ENCODE measurements at places on chromosomes 5 and 9.

- no peak for DNase-seq
These were observed 6.5 kb downstream of the FAM240B start for GRCh38 chr9:38713426-38713825.

DNA sequence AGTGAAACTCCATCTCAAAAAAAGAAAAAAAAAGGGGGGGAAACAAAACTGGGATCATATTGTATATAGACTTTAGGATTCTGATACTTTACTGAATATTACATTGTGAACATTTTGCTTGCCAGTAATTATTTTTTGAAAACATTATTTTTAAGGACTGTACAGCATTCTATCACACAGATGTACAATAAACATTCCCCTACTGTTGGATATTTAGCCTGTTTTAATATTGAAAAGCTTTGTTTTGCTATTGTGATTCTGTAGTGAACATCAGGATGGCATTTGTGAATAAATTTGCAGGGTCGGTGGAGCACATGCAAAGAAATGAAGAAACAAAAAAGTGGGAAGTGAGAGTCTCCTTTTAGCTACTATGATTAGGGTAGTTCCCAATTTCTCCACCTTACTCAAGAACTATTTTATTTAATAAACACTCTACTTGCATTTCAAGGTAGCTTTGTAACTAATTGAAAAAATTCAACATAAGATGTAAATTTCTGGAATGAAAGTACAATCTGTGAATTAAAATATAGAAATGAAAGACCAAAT lies 18.7 kb downstream of the RASGRF2 start:
- DNase-seq, result no peak

- no peak for DNase-seq
These were observed 34.8 kb upstream of the IFNK start for GRCh38 chr9:27489087-27489876.

- DNase-seq, result no peak
These were observed 142.4 kb downstream of the ELAVL2 start for GRCh38 chr9:23683611-23684061.

DNA sequence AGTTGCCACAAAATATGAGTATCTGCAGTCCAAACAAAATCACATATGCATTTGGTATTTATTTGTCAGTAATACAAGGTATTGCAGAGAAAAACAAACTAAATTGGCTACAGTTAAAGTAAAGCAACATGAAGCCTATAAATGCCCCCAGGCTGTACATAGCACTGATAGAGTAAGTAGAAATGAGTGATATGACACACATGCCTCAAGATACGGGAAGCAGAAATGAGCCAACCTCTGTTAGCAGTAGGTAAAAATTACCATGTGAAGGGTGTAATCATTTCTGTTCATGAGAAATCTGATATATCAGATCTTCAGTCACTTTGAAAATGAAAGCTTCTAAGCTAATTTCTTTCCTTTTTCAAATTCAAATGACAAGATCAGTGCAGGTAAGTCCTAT lies 131.1 kb downstream of the CHSY3 start:
- DNase-seq, result no peak

DNA sequence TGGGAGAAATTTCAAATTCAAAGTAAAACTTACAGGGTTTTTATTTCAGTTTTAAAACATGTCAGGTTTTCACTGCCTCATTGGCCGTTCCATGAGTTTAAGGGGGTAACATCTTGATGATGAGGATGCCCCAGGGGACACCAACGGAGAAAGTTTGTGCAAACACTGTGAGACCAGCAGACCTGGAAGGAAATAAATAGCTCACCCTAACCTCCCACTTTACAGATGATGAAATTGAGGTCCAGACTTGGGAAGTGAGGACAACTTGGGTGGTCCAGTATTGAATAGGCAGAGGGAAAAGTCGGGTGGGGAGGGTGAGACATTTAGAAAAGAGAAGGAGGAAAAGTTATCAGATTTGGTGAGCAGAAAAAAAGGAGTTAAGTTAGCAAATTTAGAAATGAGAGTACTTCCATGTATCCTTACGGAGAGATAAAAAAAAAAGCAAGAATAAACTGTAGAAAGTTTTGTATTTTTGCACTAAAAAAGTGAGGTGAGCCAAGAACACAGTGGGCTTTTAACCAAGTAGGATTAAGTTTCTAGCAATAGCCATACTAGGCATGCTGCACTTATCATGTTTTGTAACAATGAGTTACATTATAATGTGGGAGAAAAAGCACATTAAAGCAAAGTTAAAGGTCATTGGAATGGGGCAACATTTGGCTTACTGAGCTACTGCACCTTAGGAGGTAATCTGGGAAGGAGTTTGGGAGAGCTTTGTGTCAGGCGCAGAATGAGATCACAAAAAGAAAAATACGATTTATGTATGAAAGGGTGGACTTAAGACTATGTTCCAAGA lies 125.1 kb downstream of the GAS1 start:
- no peak for DNase-seq

GRCh38 chr5:96610747-96611146 lies 51.4 kb upstream of the CAST start:
- no peak for DNase-seq

- no peak for DNase-seq
These were observed 17.3 kb downstream of the CSF1R start for GRCh38 chr5:150068961-150069645.

DNA sequence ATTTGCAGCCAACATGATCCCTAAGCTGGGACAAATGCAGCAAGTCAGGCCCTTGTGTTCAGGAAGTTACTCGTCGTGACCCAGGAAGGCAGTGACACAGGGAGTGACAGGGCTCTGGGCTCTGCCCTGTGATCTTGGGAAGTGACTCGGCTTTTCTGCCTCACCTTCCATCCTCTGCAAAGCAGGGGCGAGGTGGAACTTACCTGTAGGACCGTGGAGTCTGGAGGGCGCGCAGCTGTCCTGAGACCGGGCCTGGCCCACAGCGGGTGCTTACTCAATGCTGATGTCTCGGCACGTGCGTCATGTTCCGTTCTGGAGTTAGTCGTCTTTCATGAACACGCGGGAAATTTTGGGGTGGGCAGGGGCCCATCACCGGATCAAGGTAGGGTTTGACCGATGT lies 22.8 kb upstream of the LPCAT1 start:
- DNase-seq, result no peak

DNA sequence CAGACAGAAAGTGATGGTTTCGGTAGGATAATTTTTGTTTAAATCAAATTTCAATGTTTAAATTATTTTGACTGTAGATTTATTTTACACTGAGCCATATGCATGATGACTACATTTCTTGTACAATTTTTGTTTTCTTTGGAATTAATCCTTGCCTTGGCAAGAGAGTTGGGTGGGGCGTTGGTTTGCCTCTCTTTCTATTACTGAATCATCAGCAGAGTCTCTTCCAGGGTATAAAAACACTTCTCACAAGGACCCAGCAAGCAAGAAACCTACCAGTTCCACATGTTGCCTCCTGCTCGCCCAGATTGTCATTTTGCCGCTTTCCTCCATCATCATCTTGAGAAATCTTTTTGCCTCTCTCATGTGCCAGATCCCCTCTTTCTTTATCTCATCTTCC lies 455.0 kb upstream of the DMAC1 start:
- DNase-seq, result no peak

DNA sequence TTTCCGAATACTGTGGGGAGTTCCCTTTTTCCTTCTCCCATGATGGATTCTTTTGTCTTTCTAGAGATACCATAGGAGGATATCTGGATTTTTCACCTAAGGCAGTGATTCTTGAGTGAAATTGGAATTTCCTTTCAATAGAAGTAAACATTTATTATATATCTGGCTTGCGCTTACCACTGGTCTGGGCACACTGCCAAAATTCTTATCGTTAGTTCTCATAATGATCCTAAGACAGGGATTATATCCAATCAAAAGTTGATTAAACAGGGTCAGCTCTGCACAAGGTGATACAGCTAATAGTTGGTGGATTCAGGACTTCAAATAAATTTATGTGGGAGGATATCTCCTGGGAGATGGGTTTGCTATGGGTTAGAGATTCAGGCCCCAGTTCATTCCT lies 9.6 kb downstream of the TLE4 start:
- DNase-seq, result no peak

DNA sequence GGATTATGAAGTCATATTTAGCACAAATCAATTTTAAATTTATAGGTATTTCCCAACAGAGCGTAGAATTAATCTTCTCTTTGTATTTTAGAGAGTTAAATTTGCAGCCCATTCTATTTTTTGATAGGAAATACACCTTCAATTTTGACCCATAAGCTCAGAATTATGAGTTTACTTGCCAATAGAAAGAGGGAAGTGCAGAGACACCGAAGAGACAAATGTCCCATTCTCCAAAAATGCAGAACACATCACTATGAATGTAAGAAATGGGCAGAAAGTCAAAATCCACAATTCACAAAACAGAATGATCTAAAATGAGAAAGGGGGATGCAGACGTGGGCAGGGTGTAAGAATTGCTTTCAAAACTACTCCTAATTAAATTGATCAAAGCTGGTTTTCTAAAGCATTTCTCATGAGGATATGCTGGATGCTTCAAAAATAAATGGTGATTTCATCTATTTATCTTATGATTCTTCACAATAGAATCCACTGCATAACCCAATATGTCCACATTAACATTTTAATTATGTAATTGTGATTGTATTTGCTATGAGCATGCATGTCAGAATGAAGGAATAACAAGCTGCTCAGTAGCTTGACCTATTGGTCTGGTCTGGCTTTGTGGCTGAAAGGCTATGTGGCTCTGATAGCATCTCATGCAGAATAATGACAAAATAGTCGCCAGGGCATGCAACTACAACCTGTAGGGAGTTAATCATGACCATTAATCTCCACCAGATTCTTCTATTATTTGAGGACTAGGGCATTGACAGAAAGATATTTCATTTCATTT lies 550.1 kb upstream of the CDH18 start:
- DNase-seq, result no peak

- no peak for DNase-seq
These were observed 25.0 kb upstream of the MATR3 start for GRCh38 chr5:139268364-139269202.

GRCh38 chr5:5629607-5629978 lies 207.1 kb downstream of the ICE1 start:
- DNase-seq, result no peak

DNA sequence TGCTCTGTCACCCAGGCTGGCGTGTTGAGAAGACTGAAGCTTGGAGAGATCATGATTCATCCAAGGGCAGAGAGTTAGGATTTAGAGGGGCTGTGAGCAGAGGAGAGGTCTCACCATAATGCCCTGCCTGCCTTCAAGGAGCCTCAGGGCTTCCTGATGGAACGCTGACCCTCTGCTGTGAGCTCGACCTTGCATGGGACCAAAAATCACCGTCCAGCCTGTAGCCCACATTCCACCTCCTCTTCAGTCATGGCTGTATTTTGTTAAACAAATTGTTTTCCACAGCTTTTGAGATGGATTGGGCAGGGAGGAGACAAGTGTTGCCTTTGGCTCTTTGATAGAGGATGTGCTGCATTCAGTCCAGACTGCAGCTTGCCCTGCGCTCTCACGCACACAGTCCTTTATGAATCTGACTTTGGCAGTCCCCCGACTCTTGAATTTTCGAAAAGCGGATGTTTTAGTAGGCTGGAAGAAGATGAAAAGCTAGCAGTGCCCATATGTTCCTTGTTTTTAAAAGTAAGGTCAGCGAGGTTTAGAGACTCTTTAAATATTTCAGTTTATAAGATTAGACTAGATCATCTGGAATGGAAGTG lies 79.5 kb downstream of the MVB12B start:
- no peak for DNase-seq

- no peak for DNase-seq
These were observed 57.6 kb downstream of the JAK2 start for GRCh38 chr9:5042661-5043178.

DNA sequence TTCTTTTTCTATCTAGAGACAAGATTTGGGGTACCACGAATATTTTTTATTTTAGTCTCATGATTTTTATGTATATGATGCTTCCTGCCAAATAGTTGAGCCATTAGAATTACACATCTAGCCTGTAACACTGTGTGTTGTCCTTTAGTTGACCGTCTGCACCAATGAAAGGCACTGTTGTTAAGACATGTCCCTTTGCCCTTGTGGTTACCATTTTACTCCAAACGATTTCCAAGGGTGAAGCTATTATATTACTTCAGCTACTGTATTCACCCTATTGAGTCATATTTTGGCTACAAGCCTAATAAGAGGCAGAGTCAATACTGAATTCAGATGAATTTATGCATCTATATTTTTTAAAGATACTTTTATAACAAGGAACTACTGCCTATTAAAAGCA lies 207.6 kb downstream of the CETN3 start:
- no peak for DNase-seq

- no peak for DNase-seq
These were observed 500.2 kb downstream of the SPOCK1 start for GRCh38 chr5:136998854-136999357.

DNA sequence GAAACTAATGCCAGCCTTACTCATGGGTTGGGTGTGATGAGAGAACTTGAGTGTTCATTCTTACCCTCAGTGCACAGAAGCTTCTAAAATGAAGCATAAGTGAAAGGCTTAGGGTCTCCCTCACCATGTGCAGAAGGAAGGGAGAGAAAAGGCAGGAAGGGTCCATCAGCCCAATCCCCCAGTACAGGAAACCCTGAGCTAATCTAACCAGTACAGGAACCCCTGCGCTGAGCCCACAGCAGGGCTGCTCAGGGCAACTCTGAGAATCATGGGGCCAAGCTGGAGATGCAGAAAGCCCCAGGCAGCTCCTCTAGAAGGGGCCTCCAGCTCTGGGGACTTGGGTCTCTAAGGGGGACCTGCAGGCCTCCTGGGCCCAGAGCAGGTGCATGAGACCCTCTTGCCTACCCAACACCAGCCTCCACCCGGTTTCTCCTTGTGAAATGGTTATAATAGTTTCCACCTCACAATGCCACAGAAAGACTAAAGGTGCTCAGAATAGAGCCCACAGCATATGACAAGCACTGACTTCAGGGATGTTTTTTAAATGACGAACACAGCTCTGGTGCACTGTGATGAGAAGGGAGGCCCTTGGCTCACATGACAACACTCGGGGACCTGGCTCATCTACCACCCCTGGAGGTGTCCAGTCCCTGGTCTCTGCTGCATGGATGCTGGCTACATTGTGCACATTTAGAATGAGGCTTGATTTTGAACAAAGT lies 190.1 kb downstream of the ACTL7B start:
- no peak for DNase-seq

DNA sequence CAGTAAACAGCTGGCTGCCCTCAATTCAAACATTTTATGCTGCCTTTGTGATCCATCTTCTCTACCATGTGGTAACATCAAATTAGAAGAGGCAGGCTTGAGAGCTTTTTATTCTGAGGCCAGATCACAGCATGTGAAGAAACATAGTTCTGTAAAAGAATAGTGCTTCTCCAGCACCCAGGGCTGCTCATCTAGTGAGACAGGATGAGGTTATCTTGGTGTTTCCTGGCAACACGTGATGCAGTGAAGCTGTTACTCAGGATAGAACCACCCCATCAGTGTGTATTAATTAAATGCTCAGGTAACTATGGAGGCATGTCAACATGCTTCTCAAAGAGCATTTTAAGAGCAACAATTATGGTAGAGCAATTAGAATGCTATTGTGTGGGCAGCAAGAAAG lies 400.5 kb upstream of the ACO1 start:
- no peak for DNase-seq

- DNase-seq, result no peak
These were observed 3.0 kb upstream of the ANKRD31 start for GRCh38 chr5:75239681-75240080.

- DNase-seq, result no peak
These were observed 38.6 kb downstream of the SPARC start for GRCh38 chr5:151648089-151648488.

- no peak for DNase-seq
These were observed 48.9 kb downstream of the YIPF5 start for GRCh38 chr5:144121577-144121976.
